ENCODE measurements at places on chromosomes 4 and X.
A peak's percentile ranks its signal among the peaks of the same experiment; 100 is the strongest.

- DNase-seq, result peak; percentile 70
These were observed 738.3 kb upstream of the FRG1 start for GRCh38 chr4:189202182-189202868.

DNA sequence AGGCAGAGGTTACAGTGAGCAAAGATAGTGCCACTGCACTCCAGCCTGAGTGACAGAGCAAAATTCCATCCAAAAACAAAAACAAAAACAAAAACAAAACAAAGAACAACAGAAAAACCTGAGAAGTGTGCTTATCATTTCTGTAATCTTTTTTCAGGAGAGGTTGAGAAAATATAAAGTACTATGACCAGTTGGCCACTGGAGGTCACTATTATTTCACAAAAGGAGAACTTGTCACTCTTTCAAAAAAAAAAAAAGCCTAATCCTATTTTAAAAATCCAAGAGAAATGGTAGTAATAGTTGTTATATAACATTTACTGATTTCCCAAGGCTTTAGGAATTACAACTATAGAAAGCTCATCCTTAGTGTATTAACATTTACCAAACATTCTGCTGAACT is 24.9 kb upstream of the RNF150 start:
- peak; percentile 34 for DNase-seq

GRCh38 chrX:68132749-68133148 is 300.5 kb downstream of the OPHN1 start:
- DNase-seq, result no peak

- DNase-seq, result peak; percentile 9
These were observed 40.4 kb upstream of the LAS1L start for GRCh38 chrX:65575022-65575421.

- no peak for DNase-seq
These were observed 92.0 kb upstream of the CLCN4 start for GRCh38 chrX:10064736-10065135.

- no peak for DNase-seq
These were observed 17.0 kb downstream of the HTT start for GRCh38 chr4:3091464-3091863.

- peak; percentile 38 for DNase-seq
These were observed 179.6 kb upstream of the NOCT start for GRCh38 chr4:138835832-138836533.

GRCh38 chrX:51332188-51332942 is at the start of gene NUDT10:
Gene NUDT10 (plus strand): TSS chrX:51332822. CDS start chrX:51332966, 144 bp downstream.
- peak; percentile 39 for DNase-seq

DNA sequence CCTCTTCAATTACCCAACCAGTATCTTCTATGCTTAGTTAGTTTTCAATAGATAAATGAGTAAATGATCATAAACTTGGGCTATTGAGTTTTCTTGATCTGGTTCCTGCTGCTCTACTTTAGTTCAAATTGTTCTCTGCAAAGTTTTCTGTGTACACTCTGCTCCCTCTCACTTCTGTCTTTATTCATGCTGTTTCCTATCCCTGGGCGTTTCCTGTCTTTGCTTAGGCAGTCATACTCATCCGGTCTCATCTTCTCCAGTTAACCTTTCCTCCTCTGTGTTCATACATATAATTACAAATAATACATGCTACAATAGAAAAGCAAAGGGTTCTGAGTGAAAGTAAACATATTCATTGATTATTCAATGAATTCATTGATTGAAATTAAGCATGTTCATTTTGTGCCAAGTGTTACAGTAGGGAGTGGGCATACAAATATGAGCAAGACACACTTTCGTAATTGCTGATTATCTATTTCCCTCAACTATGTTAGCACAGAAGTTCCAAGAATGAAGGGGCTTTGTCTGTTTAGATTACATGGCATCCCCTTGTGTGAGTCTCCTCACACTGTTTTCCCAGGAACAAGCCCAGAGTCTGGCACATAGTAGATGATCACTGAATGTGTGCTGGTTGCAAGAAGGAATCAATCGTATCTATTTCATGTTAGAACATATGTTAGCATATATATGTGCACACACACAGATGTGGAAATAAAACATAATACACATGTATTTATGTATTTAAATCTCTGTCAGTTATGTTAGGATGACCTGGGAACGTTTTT is 1.1 kb downstream of the RAB39B start:
- DNase-seq, result no peak

DNA sequence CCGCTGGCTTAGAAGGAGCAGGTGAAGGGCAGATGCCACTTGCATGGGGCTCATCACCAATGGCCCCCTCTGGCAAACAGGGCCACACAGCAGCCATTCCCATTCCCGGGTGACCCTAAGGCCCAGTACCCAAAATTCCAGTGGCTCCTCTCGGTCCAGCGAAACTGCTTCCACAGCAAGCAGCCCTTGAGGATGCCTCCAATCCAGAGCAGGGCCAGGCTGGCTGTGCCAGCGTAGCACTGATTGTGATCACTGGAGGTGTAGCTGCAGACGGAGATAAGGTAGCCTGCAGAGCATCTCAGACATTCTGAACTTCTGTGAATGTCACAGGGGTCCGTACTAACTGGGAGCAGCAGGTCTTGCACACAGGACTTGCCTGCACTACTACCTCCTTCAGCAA is 27.3 kb downstream of the ACSL1 start:
- no peak for DNase-seq

GRCh38 chrX:40544343-40545266 is 36.2 kb upstream of the ATP6AP2 start:
- no peak for DNase-seq

- DNase-seq, result peak; percentile 61
These were observed 2.8 kb downstream of the CMC4 start for GRCh38 chrX:155068165-155068564.

DNA sequence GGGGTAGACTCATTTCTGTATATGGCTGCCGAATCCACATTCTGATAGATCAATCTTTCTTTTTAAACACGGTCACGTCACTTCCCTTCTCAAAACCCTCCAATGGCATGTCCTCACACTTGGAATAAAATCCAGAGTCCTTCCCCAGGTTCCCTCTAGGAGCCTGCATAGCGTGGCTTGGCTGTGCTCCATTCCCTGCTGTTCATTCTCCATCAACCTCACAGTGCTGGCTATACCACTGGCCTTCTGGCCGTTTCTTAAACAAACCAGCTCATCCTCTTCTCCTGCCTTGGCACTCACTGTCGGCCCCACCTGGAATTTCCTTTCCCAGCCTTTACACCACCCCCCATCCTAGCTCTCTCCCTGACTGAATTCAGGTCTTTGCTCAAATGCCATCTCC is 77.1 kb downstream of the RBM47 start:
- peak; percentile 7 for DNase-seq

- DNase-seq, result no peak
These were observed 42.1 kb downstream of the RHOH start for GRCh38 chr4:40238700-40239548.

DNA sequence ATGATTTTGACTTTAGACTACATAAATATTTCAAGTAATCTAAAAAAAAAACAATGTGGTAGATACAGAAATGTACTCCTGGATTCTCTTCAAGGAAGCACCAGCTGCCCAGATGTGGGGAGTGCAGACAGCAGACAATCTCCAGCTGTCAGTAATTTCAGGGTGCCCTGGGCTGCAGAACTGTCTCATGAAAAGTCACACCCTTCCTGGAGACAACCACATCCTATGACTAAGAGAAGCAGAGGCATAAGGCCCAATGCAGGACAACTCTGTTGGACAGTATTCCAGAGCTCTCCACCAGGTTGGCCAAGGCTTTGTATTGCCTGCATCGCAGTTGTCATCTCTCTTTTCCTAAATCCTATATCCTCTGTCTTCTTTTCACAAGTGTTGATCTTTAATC is 34.4 kb upstream of the BLTP1 start:
- no peak for DNase-seq
